Stimulated activated CD8-positive, alpha-beta memory T cell treated with anti-CD3 and anti-CD28 coated beads, Interleukin-4, amount 100 ng/mL, for 48 hours (primary cell): ENCODE measurements at places on chromosomes 7 and 10.
A peak's percentile ranks its signal among the peaks of the same experiment; 100 is the strongest.

DNA sequence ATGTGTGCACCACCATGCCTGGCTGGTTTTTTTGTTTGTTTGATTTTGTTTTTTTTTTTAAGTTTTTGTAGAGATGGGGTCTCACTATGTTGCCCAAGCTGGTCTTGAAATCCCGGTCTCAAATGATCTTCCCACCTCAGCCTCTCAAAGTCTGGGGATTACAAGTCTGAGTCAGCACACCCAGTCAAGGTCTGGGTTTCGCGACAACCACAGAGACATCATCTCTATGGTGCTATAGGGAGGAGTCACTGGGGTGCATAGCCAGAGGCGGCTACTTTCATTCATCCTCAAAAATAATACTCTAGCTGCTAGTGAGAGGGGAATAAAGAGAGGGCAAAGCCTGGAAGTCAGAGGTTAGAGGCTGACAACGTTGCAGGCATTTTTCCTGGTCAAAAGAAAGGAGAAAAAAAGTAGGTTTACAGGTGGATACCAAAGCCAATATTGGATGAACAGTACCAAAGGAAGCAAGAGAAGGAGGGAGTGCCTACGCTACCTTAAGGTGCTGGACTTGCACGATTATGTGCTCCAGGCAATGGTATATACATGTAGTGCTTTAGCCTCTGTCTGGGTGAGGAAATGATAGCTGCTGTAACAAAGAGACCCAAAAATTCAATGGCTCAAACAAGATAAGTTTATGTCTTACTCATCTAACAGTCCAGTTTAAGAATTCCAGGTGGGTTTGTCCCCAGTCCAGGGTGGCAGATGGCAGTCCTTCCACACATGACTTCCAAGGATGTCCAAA lies 178.3 kb downstream of the SKIDA1 start:
- no peak for DNase-seq

- no peak for DNase-seq
Measured at GRCh38 chr10:129079705-129080104, 387.3 kb upstream of the MGMT start.

- DNase-seq: peak; percentile 9
Measured at GRCh38 chr10:129758207-129759021, 205.7 kb downstream of the EBF3 start.

GRCh38 chr7:107551936-107552335 lies 11.8 kb downstream of the COG5 start:
- no peak for DNase-seq

DNA sequence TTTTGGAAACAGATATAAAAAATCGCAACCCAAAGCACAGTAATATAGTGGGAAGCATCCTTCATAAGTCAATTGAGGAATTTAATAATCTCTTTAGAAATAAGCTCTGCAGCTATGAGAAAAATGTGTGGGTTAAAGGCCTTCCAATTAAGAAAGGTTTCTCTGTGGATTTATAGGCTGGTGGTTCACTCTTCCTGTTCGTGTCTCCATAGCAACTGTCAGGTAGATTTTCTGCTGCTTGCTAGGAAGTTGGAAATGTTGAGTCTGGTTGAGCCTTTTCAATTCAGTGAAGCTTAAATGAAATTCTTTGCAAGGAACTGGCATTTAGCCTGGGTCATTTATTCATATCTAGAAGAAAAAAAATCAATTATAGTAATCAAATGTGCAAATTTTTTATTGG lies 652.8 kb upstream of the CELF2 start:
- no peak for DNase-seq

GRCh38 chr10:57743711-57744110 lies 524.0 kb downstream of the IPMK start:
- DNase-seq: no peak

DNA sequence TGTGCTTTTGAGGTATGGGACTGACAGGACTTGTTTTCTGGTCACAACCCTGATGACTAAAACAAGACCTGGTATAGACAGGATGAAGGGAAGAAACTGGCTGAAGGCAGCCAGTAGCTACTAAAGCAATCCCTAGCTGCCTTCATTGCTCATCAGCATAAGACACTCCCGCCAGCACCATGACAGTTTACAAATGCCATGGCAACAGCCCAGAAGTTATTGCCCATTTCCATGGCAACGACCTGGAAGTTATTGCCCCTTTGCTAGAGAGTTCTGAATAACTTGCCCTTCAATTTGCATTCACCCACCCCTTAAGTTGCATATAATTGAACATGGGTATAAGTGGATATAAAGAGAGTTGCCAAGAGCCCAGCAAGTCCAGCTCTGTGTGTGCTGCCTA lies 169.6 kb upstream of the FAM171A1 start:
- no peak for DNase-seq

DNA sequence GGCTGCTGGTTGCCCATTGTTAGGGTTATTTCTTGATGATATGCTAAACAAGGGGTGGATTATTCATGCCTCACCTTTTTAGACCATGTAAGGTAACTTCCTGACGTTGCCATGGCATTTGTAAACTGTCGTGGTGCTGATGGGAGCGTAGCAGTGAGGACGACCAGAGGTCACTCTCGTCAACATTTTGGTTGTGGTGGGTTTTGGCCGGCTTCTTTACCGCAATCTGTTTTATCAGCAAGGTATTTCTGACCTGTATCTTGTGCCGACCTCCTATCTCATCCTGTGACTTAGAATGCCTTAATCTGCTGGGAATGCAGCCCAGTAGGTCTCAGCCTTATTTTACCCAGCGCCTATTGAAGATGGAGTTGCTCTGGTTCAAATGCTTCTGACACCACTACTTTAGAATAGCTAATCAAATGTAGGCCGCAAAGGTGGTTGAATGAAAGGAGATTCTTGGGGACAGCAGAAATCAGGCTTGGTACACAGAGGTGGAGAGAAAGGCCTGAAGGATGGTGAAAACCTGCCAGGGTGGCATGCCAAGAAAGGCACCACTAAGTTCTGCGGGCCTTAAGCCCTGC lies 17.9 kb upstream of the SMO start:
- no peak for DNase-seq

DNA sequence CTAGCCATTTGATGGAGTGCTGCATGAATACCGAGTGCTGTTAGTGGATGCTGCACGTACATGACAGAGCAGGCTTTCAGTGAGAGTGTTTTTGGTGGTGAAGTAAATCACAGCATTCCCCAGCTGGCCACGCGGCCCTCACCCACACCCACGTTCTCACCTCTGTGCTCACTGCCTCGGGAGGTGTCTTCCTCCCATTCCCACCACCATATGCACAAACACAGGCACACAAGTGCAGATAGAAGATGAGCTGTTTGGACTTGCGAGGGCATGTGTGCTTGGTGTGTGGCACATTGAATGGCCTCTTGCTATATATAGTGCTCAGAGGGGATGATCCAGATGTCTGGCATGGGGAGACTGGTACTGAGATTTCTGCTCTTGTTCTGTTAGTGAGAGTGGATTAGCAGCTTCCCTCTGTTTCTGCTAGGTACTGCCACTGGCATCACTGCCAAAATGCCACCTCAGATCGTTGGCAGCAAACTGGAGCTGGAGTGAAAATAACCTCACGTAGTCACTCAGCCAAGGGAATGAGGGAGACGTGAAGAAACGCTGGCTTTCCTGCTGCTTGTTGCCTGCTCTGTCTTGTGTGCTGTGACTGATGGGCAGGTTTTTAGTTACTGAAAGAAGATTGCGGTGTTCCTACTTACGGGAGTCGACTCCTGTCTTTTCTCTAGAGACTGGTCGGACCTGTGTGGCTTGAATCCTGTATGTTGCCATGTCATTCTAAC lies 19.1 kb downstream of the DNAJB6 start:
- no peak for DNase-seq

DNA sequence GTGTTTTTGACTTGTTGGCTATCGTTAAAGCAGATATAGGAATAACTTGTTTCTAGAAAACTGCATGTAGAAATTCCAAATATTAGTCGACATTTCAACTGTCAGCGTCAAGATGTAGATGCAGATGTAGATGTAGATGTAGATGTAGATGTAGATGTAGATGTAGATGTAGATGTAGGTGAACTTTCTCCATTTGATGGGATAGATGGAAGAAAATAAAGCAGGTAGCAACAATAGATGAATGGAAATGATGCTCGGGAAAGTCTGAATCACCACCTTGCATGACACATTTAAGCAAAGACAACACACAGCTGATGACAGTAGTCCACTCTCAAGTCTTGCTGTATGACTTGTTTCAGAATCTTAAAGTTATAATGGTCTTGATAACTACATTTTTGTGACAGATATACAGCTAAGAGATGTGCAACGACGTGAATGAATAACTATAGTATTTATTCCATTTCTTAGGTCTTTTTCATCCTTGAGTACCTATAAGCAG lies 53.5 kb downstream of the SND1 start:
- no peak for DNase-seq

DNA sequence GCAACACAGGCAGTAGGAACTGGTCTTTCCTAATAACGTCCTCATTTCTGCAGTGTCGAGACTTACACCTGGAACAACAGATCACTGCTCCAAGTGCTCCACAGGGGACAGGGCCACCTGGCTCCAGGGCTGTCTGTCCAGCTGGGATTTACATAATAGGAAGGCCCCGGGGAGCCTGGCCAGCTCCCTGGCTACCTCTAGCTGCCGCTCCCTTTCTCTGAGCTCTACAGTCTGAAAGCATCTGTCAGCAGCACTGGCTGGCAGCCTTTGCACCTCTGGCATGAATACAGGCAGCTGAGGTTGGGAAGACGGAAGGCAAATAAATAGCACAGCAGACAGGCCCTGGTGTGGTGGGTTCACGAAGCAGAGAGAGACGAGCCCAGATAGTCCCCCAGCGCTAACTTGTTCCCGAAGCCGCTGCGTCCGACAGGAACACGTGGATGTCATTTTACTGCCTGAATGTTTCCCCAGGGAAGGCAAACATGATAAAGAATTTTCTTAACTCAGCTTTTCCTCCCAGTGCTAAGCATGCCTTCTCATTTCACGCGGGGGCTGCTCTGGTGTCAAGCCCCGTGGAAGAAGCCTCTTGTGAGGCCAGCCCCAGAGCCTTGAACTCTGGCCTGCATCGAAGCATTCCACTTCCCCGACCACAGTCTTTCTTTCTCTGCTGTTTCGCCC lies 105.4 kb downstream of the ITIH5 start:
- DNase-seq: no peak

DNA sequence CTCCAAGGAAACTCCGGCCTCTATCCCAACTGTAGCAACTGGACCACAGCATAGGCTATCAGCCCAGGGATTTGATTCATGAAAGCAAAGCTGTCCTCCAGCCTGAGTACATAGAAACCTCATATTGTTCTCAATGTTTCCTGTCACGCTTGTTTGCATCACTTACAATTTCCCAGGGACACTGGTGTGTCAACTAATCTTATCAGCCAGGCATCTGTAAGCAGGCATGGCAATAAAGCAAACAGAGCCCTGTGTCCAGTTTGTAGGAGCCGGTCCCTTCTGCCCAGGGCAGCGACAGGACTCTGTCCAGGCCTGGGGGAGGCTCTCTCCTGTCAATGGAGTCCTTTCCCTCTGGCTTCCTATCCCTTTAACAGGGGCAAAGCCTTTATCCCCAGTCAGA lies 23.0 kb upstream of the CDHR3 start:
- no peak for DNase-seq

DNA sequence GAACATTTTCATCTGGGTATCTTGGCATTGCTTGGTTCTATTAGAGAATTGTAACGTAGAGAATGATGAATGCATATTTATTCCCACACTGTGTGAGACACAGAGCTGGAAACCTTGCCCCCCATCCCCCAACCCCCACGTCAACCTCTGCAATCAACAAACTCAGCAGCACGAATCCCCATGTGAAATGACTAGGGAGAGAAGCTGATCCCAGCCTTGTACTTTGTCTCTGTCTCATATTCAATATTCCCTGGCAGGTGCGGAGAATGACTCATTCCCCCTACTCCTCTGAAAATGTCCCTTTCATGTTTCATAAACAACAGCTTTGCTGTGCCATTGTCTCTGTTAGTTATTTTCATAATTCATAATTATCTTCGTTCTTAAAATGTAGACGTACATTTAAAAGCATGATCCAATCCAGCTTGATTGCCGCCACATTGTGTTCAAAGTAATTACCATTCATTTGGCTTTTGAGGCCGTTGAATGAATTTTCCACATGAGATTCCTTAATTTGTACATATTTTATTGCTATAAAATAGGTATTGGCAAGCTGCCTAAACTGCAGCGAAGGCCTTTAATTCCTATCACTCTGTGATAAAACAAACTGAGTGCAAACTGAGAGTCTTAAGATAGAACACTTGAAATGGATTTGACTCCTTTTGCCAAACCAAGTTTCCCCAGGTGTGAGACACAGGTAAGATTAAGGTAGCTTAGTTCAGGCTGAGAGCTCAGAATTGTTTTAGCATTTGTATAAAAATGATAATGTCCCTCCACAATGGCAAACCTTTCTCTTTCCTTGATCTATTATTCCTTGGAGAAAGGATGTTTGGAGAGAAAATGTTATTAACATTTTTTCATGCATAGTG lies 920.2 kb downstream of the TYW1 start:
- DNase-seq: no peak
